ENCODE measurements at places on chromosomes 5 and 9.

- DNase-seq, result no peak
Measured at GRCh38 chr5:50853151-50853550, 186.7 kb downstream of the PARP8 start.

DNA sequence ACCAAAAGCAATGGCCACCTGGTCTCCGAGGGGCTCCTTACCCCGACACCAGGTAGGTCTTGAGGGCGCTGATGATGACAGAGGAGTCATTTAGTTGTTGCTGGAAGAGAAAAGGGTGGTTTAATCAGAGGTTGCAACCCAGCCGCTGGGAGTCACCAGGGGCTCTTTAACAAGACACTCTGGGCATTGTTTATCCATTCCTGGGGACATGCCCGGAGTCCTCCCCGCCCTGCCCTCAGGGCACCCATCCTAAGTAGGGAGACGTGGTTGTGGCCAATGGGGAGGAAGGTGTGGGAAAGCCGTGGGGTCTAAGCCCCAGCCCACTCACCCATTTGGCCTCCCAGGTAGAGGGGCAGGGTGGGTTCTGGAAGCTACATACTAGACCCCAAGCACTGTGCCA lies 3.1 kb downstream of the PTGES2 start:
- DNase-seq, result no peak

DNA sequence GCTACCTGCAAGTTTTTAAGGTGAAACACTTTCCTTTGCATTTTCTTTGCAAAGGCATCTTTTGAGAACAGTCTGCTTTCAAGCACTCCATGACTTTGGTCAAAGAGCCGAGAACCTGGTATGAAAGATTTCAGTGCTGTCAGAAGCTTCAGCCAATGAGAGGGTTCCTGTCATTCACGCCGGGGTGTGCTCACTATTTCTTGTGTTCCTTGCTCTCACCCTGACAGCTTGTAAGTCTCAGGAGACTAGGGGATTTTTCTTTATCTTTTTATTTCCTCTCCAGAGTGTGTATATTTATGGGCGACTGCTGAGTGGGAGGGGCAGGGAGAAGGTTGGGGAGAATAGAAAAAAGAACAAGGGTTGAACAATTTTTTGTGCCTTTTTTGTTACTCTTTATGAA lies 334.0 kb downstream of the PSAT1 start:
- DNase-seq, result no peak

- no peak for DNase-seq
Measured at GRCh38 chr5:35908814-35909213, 29.6 kb downstream of the CAPSL start.

DNA sequence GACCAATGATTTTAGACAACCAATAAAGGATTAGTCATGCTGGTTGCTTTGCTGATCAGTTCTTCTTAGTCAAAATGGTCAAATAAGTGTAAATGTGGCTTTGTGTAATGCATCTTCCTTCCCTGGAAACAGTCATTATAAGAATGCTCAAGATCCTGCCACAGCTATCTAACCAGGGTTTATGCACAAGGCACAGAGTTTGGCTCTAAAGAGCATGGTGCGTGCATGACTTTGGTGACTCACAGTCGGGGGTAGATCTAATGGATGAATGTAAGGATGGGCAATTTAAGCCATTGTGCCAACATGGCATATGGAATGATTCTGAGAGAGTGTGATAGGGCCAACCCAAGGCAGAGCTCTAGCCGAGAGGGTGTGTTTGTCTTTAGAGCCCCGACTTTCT lies 6.5 kb downstream of the LIX1 start:
- DNase-seq, result no peak

- DNase-seq, result no peak
Measured at GRCh38 chr5:97846643-97847042, 663.6 kb upstream of the RIOK2 start.

DNA sequence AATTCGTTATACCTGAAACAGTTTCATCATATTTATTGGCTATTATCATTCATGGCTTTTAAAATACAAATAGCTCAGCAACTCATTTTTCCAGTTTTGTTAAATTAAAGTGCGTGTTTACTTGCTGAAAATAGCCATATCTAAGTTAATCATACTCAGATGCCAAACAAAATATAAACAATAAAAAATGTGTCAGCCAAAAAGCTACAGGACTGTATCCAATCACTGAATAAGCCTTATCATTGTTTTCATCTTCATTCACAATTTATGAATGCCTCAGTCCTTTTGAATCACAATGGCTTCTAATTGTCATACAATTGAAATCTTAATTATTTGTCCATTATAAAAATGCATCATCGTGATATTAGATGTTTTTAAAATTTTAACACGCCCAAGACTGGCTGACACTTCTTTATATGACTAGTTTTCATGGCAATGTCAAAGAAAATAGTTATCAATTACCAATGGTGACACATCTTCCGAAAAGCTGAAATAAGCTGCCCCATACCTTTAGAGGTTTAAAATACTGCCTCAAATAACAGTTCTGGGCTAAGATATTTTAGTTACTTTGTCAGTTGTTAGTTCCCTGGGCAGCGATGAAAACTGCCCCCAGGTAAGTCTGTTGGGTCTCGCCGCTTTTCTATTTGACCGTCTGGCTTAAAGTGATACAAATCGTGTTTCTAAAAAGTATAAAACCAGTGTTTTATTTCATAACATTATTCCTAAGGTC lies 1.8 kb downstream of the NFIB start:
- DNase-seq, result no peak

GRCh38 chr9:38334234-38334633 lies 58.3 kb upstream of the ALDH1B1 start:
- DNase-seq, result no peak

DNA sequence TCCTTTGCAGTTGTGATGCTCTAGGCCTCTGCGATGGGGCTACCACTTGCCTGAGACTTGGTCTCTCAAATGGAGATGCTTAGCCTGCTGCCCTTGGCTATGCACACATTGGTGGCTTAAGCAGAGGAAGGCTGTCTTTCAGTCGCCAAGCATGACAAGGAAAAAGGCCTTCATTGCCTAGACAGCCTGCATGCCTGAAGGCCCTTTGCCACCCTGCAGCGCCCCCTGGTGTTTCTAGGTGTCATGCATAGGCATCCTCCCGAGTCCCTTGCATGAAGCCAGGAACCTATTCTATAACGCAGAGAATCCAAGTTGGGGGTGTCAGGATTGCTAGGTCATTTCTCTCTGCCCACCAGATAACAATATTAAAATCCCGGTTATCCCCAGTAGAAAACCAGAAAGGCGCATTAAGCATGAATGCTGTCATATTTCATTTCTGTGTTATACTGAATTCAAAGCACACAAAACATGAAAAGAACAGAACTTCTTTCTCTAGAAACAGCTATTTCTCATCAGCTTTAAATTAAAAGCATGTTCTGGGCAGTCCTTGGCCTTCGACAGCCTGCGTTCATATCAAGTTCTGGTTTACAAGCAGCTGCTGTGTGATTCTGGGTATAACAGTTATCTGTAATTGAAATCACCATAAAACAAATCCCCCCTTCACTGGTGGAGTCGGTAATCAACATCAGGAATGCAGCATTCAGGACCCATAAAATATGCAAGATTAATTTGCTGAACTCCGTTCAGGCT lies 59.7 kb upstream of the TRPC7 start:
- peak; percentile 65 for DNase-seq

GRCh38 chr5:135559354-135559753 lies 19.4 kb downstream of the CXCL14 start:
- peak; percentile 40 for DNase-seq

- DNase-seq, result no peak
Measured at GRCh38 chr5:81230416-81230815, 2.7 kb upstream of the CKMT2 start.

GRCh38 chr9:34633851-34634550 lies 3.6 kb downstream of the SIGMAR1 start:
- DNase-seq, result peak; percentile 53

DNA sequence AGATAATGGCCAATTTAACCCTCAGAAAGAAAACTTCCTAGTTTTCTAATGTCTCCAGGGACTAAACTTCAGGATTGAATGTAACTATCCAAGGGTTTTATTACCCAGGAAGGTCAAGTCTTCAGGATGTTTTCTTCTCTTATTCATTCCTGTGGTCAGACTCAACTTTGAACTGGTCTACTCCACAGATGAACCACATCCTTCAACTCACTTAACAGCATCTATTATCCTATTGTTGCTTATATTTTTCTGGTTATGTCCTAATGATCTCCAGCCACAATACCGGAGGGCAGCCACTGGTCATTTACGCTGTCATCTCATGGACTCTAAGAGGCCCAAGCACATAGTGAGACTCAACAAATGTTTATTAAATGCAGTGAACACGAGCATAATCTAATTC lies 47.2 kb upstream of the LIFR start:
- peak; percentile 28 for DNase-seq

- peak; percentile 96 for DNase-seq
Measured at GRCh38 chr5:154221371-154221896, 30.9 kb downstream of the GALNT10 start.

GRCh38 chr5:158471535-158471924 lies 612.6 kb upstream of the CLINT1 start:
- DNase-seq, result no peak

- DNase-seq, result no peak
Measured at GRCh38 chr9:70125621-70126263, 82.1 kb downstream of the MAMDC2 start.

DNA sequence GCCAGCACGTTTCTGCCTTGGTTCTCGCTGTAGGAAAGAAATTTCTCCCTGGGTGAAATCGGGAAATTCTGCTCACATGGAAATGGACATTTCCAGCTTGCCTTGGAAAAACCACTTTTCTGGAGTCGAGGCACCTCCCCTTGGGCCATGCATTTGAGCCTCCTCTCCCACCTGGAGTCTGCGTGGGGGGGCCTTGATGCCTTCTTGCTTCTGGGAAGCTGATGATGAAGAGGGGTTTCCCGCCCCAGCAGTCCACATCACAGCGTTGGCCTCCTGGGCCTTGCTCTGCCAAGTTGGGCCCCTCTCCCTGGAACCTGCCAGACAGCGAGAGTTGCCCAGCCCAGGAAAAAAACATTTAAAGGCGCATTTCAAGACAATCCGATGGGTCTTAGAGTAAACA lies 1.8 kb upstream of the ASB6 start:
- DNase-seq, result no peak

DNA sequence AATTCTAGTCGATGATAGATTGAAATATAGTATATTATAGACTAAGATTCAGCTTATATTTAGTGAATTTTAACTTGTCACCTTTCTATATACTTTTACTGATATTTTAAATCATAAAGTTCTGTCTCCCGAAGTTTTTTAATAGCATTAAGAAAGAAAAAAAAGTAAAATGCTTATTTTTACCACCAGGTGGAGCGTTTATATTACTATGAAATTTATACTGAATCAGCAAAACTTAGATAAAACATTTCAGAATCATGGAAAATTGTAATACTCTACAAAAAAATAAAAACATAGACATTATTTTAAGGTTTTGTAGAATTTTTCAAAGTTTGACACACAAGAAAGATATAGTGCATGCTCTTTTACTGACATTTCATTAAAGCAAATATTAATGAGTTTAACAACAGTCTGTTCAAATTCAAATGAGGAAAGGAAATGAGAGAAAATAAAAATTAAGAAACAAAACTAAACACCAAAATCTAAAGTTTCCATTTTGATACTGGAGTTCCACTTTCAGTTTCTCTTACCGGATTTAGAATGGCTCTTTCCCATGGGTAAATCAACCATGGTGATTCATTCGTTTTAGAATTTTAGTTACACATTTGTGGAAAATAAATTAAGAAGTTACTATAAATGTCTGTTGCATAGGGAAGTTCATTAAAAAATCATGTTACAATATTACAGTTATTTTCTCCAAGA lies 1035.3 kb downstream of the CDH12 start:
- DNase-seq, result peak; percentile 4

DNA sequence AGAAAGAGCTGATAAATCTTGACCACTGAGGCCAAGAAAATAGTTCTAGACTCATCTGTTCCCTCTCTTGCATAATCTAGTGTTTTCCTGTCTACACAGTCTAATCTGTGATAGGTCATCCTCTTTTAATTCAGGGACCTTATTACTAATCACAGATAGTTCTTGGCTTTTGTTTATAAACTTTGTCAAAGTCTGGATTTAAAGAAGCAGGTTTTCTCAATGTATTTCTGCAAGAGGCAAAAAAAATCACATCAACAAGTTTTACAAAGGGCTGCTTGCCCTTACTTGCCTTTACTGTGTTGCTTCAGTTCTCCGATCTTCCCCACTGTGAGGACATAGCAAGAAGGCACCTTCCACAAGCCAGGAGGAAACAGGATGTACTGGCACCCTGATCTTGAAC lies 43.9 kb upstream of the MTAP start:
- no peak for DNase-seq

- peak; percentile 63 for DNase-seq
Measured at GRCh38 chr5:58462623-58463230, 2.8 kb upstream of the PLK2 start.

- DNase-seq, result no peak
Measured at GRCh38 chr9:29213417-29214153, 1640.3 kb upstream of the C9orf72 start.

GRCh38 chr5:30069441-30070263 lies 1123.8 kb upstream of the CDH6 start:
- DNase-seq, result no peak

DNA sequence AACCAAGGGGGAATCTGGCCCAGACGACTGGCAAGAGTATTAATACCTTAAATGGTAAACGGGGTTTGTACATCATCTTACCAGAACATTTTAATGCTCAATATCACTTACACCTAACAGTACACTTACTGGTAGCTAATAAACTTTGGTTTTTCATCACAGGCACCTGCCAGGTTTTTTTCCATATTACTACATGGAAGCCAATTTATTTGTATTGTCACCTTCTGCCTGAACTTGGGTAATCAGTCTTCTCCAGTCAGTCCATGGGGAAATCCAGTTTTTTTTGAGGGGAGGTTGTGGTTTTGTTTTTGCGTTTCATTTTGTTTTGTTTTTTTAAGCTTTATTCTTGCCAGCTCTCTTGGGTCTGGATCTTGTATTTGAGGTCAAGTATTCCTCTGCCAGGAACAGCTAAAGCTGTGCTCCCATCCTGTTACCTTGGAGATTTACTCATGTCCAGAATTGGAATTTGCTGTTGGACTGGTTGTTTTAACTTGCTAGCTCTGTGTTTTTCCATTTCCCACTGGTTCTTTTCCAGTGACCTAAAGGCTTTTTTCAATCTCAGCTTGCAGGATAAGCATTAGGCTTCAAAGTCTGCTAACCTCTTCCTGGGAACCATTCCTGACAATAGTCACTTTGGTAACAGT lies 11.1 kb upstream of the NADK2 start:
- no peak for DNase-seq

DNA sequence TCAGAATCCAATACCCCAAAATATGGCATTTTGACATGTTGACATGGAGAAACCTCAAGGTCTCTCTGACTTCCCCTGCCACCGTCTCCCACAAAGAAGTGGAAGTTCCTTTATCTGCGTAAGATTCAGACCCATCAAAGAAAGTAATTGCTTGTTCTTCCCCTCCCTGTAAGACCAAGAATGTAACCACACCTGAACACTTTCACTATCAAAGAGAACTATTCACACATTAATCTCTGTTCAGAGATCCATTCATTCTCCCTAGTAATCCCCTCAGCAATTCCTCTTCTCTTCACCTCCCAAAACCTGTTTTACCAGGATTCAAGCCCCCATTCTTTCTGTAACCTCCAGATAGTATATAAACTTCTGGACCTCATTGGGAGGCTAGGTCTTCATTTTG lies 4.1 kb upstream of the SLC1A1 start:
- DNase-seq, result no peak

GRCh38 chr5:137022725-137023124 lies 476.4 kb downstream of the SPOCK1 start:
- no peak for DNase-seq

- no peak for DNase-seq
Measured at GRCh38 chr9:93206576-93207155, 22.7 kb downstream of the WNK2 start.
